ENCODE measurements at places on chromosomes 1 and 21.

GRCh38 chr21:45990741-45991605 is 9.4 kb downstream of the COL6A1 start:
- DNase-seq = no peak

DNA sequence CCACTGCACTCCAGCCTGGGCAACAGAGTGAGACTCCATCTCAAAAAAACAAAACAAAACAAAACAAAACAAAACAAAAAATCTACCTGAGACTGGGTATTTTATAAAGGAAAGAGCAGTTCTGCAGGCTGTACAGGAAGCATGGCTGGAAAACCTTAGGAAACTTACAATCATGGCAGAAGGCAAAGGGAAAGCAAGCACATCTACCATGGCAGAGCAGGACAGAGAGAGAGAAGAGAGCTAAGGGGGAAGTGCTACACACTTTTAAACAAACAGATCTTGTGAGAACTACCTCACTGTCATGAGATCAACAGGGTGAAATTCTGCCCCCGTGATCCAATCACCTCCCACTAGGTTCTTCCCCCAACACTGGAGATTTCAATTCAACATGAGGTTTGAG is 198.3 kb upstream of the SAMSN1 start:
- no peak for DNase-seq

- no peak for DNase-seq
Measured at GRCh38 chr1:108142773-108143394, 57.3 kb downstream of the SLC25A24 start.

DNA sequence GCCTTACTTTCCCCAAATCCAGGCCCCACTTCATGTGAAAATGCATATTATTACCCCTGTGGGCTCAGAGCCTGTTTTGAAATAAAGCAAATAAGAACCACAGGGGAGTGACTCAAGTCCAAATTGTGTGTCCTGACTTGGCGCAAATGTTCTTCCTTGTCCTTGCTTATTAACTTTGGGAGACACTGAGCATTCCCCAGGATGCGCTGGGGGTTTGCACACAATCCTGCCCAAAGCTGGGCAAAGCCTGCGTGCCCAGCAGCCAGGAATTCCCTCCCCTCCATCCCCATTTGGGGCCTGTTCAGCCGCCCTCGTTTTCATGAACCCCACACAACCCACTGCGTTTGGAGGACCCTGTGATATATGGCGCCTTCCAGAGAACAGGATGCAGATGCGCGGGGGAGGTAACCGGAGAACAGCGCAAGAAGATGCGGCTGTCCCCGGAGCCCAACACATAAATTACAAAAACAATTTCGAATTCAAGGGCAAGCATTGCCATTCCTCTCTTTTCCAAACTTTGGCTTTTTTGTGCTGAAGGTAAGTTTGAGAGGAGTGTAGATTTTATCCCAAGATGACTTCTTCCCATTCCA is 42.4 kb upstream of the CLDN14 start:
- DNase-seq = no peak

DNA sequence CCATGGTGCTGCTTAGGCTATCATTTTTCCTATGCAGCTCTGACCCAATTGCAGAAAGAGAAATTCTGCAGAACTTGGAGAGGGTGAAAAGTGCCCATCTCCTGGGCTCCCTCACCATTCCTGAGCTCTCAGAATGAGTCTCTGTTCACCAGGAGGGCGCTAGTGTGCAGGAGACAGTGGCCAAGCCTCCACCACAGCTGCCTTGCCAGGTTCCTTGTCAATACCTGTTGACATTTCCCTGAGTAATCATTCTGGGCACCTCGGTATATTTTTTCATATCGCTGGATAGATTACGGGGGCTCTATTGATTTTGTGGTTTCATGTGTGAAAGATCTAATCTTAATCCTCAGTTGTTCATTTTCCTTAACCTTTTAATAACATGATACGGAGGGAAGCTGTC is 13.0 kb upstream of the C8B start:
- no peak for DNase-seq

DNA sequence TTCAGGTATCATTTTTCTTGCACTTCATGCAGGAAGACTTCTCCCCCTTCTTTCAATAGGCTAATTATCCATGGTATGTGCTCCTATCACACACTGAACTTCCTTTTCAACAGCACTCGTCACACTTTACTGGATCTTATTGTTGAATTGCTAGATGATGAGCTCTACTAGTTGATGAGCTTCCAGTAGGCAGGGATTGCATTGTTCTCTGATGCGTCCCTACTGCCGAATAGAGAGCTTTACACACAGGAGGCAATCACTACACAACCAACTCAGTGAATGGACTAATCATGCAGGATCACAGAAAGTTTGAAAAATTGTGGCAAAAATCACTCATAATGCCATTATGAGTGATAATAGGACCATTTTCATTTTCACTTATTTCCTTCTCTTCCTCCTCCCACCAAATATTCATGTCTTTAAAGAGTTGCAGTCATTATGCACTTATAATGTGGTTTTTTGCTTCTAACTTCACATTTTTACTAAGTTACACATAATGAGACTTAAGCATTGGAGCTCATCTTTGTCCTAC is 128.1 kb upstream of the ZNF648 start:
- no peak for DNase-seq

DNA sequence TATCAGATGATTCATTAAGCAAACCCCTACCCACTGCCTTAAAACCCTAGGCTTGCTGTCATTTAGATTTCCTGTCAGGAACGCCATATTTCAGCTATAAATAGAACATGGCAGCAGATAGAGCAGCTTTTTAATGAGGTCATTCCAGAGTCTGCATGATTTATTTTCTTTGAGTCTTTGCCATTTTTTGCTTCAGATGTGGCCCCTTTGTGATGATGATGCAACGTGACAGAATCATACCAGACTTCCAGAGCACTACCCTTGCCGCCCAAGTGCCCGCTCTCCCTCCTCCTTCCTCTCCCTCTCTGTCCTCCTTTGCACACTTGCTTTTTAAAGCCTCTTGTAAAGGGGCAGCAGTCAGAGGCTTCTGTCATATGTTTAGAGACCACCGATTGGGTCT is 55.5 kb upstream of the TRIM67 start:
- no peak for DNase-seq

All from NCI-H510A (cell line).